Common myeloid progenitor, CD34-positive (primary cell): ENCODE measurements at places on chromosomes 7 and 10.

DNA sequence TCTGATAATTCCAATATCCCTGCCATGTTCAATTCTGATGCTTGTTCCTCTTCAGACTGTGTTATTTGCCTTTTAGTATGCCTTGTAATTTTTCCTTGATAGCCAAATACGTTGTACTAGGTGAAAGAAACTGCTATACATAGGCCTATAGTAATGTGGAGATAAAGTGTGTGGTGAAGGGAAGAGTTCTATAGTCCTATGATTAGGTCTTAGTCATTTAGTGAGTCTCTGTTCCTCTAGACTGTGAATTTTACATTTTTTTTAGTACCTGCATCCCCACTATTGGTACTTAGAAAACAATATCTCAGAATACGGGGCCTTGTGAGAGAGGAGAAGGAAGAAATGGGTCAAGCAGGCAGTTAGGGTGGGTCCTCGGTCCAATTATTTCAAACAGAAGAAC is 59.6 kb upstream of the SEMA3E start:
- no peak for DNase-seq
- no peaks in the 10 kb centered on the region for H3K27me3 ChIP-seq
- H3K4me1 ChIP-seq, result no peaks in the 10 kb centered on the region
- no peak overlapping the region for H3K27ac ChIP-seq
- H3K4me3 ChIP-seq, result no peak overlapping the region
- H3K36me3 ChIP-seq, result no peaks in the 10 kb centered on the region

- H3K4me3 ChIP-seq, result peak overlapping the region; percentile 81
- H3K4me1 ChIP-seq, result peaks cover 38% of the 10 kb centered on the region
- no peaks in the 10 kb centered on the region for H3K27me3 ChIP-seq
- H3K36me3 ChIP-seq, result no peaks in the 10 kb centered on the region
- H3K27ac ChIP-seq, result no peak overlapping the region
- DNase-seq, result peak; percentile 57
These were observed 8.1 kb downstream of the SKIDA1 start for GRCh38 chr10:21517134-21518031.

DNA sequence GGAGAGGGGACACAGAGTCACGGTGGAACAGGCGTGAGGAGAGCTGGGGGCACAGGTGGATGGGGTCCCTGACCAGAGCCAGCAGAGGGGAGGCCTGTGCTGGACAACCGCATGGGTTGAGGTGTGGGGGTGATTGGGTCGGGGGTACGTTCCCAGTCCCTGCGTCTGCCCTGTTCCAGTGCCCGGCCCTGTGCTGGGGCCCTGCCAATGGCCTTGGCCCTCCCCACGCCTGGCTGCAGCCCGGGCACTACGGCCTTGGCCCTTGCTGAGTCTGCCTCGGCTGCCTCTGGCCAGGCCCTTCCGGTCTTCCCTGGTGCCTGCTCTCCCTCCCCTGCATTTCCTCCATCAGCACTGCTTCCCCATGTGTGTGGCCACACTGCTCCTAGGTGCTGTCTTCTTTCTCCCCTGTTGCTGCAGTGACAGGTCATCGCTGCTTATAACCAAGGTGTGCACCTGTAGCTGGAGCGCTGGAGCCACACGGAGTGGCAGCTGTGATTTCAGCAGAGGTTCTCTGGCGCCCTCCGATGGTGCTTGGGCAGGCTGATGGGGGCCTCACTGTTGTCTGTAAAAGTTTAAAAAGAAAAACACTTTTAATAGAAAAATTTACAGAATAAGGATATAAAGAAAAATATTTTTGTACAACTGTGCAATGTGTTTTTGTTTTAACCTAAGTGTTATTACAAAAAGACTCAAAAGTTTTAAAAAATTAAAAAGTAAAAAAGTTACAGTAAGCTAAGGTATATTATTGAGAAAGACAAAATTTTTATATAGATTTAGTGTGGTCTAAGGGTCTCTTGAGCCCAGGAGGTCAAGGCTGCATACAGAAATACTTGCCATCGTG is 45.2 kb upstream of the BHLHA15 start:
- no peaks in the 10 kb centered on the region for H3K36me3 ChIP-seq
- H3K4me1 ChIP-seq, result no peaks in the 10 kb centered on the region
- peak; percentile 62 for DNase-seq
- H3K27me3 ChIP-seq, result no peaks in the 10 kb centered on the region
- H3K27ac ChIP-seq, result no peak overlapping the region

DNA sequence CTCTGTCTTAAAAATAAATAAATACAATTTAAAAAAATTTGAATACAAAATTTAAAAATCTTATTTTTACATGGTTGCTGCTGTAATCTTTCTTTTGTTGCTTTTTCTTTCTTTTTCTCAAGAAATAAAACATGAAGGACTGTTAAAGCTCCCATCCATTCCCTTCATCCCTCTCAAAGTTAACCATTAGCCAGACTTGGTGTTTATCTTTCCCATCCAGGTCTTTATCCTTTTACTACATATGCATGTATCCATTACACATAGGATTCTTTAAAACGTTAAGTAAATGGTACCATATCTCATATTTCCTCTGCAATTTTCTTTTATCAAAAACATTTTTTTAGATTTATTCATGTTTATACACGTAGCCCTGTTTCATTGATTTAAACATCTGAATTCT is 70.1 kb downstream of the CREB3L2 start:
- no peak for DNase-seq
- peak overlapping the region; percentile 89 for H3K27ac ChIP-seq
- no peaks in the 10 kb centered on the region for H3K27me3 ChIP-seq

DNA sequence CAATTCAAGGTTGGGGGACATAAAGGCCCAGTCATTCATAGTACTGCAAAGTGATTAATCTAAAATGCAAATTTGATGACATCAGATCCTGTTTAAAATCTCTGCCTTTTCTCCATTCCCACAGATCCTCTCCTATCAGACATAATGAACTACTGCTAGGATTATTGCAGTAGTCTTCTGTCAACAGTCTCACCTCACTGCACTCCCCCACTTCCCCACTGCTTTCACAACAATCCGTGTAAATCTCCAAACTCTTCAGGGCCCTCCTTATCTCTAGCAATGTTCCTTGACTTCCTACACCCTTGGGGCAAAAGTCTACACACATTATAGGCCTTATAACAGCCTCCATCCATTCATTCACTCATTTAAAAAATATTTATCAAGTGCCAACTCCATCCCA is 112.4 kb downstream of the KBTBD2 start:
- H3K4me3 ChIP-seq, result no peak overlapping the region
- H3K4me1 ChIP-seq, result no peaks in the 10 kb centered on the region
- no peaks in the 10 kb centered on the region for H3K36me3 ChIP-seq

DNA sequence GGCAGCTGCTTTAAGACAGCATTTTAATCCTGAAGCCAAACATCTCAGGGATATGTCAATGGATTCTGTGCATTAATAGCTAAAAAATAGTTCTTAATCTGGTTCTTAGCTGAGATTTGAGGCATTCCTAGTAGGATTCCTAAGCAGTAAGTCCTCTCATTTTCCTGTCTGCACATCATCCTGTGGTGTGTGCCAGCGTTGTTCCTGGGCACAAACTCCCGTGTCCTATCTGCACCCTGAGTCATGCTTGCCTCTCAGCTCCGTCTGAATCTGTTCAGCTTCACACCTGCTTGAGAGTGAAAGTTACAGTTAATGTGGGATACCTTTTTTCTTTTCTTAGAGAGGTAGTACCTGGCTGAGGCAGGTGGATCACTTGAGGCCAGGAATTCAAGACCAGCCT is 19.5 kb downstream of the BAG3 start:
- H3K27ac ChIP-seq, result no peak overlapping the region
- H3K27me3 ChIP-seq, result no peaks in the 10 kb centered on the region
- H3K4me3 ChIP-seq, result no peak overlapping the region
- H3K4me1 ChIP-seq, result no peaks in the 10 kb centered on the region
- peaks cover 9% of the 10 kb centered on the region for H3K36me3 ChIP-seq

GRCh38 chr7:101085162-101085964 is at the start of gene TRIM56:
Gene TRIM56, plus strand, starts transcription at chr7:101085481. Its CDS starts 1,832 bp downstream, at chr7:101087313.
- H3K36me3 ChIP-seq, result peaks cover 24% of the 10 kb centered on the region
- H3K4me1 ChIP-seq, result no peaks in the 10 kb centered on the region
- H3K27ac ChIP-seq, result peak within 1 kb of the TSS; percentile 93
- peak; percentile 89 for DNase-seq
- H3K4me3 ChIP-seq, result peak within 1 kb of the TSS; percentile 92

DNA sequence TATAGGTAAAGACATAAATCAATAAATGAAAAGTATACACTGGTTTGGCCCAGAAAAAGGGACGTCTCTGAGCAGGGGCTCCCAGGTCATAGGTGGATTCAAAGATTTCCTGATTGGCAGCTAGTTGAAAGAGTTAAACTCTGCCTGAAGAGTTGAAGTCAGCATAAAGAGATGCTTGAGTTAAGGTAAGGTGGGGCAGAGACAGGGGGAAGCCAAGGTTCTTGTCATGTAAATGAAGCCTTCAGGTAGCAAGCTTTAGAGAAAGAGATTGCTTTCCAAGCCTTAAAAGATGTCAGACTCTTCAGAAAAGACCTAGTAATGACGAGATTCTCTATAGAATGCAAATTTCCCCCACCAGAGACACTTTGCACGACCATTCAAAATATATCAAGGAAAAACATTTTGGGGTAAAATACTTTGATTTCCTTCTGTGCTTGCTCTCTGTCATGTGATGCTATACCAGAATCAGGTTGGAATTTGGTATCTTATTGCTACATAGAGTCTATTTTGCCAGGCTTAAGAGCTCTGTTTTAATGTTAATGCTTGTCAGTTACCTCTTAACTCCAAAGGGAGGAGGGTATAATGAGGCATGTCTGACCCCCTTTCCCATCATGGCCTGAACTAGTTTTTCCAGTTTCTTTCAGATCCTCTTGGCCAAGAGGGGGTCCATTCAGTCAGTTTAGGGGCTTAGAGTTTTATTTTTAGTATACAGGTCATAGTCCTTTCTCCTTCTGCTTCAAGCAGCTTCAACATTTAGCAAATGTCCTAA is 429.6 kb downstream of the ADRA2A start:
- no peaks in the 10 kb centered on the region for H3K27me3 ChIP-seq
- H3K4me1 ChIP-seq, result no peaks in the 10 kb centered on the region
- DNase-seq, result no peak
- H3K4me3 ChIP-seq, result no peak overlapping the region
- no peaks in the 10 kb centered on the region for H3K36me3 ChIP-seq
- H3K27ac ChIP-seq, result no peak overlapping the region

DNA sequence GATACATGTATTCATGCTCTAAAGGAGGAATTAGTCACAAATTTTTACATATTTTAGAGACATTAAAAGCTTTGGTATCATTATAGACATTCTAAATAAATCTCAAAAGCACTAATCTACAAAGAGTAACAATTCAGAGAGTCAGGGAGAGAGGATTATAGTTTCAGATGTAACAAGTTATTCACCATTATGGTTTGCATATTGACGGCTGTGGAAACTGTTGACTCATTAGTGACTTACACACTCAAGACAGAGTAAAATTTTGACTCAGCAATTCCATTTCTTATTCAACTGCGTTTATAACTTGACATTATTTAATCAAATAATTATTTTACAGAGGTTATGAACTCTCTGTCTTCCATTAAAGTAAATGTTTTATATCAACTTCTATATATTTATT is 95.4 kb upstream of the SEMA3C start:
- H3K4me1 ChIP-seq, result no peaks in the 10 kb centered on the region
- DNase-seq, result no peak
- H3K36me3 ChIP-seq, result no peaks in the 10 kb centered on the region
- no peak overlapping the region for H3K4me3 ChIP-seq

DNA sequence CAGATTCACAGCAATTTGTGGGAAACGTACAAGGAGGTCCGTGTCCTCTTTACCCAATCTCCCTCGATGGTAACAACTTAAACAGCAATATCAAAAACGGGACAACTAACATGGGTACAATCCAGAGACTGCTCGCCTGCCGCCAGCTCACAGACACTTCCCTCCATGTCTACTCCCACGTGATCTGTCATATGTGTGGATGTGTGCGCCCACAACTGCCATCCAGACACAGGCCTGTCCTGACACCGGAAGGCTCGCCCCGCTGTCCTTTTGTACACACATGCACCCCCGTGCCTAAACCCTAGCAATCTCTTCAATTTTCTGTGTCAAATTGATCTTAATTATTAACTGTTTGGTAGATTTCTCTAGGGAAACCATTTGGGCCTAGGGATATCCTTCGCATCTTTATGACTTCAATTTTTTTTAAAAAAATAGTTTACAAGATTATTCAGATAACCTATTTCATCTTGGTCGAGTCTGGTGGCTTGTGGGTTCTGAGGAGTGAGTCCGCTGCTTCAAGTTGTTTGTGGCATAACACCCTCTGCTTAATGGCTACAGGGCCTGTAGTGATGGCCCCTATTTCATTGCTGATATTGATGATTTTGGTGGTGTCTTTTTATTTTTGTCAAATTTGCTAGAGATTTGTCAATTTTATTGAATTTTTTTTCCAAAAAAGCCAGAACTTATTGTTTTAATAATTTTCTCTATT is 260.6 kb downstream of the MAD1L1 start:
- peaks cover 4% of the 10 kb centered on the region for H3K36me3 ChIP-seq
- H3K27me3 ChIP-seq, result no peaks in the 10 kb centered on the region
- no peak overlapping the region for H3K27ac ChIP-seq
- H3K4me3 ChIP-seq, result no peak overlapping the region

- H3K27ac ChIP-seq, result no peak overlapping the region
- no peaks in the 10 kb centered on the region for H3K36me3 ChIP-seq
- DNase-seq, result no peak
- peaks cover 5% of the 10 kb centered on the region for H3K4me1 ChIP-seq
- H3K27me3 ChIP-seq, result no peaks in the 10 kb centered on the region
- H3K4me3 ChIP-seq, result no peak overlapping the region
These were observed 3.8 kb upstream of the CRCP start for GRCh38 chr7:66110856-66111255.

DNA sequence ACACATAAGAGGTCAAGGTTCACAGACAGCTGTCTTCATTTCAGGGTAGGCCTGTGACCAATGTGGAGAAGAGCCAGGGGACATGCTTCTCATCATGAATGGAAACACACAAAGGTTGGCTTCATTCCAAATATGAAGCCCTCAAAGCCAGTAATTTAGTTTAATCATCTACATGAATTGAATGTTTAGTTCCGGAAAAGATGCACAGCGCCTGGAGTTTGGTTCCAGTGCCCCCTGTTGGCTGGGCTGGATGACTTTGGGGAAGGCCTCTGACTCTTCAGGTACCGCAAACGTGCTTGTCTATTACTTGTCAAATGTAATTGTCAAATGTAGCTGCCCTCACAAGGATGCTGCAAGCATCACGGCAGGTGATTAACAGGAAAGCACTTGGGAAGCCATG is 130.7 kb downstream of the ADRA2A start:
- H3K27ac ChIP-seq, result no peak overlapping the region
- no peaks in the 10 kb centered on the region for H3K27me3 ChIP-seq
- peak; percentile 77 for DNase-seq
- H3K4me3 ChIP-seq, result no peak overlapping the region
- no peaks in the 10 kb centered on the region for H3K4me1 ChIP-seq
